Stimulated activated CD8-positive, alpha-beta memory T cell treated with anti-CD3 and anti-CD28 coated beads, Interleukin-15, amount 100 ng/mL, for 24 hours (primary cell): ENCODE measurements at places on chromosomes 2 and 18.

GRCh38 chr2:81077396-81077795 is 772.8 kb upstream of the LRRTM1 start:
- DNase-seq = no peak

DNA sequence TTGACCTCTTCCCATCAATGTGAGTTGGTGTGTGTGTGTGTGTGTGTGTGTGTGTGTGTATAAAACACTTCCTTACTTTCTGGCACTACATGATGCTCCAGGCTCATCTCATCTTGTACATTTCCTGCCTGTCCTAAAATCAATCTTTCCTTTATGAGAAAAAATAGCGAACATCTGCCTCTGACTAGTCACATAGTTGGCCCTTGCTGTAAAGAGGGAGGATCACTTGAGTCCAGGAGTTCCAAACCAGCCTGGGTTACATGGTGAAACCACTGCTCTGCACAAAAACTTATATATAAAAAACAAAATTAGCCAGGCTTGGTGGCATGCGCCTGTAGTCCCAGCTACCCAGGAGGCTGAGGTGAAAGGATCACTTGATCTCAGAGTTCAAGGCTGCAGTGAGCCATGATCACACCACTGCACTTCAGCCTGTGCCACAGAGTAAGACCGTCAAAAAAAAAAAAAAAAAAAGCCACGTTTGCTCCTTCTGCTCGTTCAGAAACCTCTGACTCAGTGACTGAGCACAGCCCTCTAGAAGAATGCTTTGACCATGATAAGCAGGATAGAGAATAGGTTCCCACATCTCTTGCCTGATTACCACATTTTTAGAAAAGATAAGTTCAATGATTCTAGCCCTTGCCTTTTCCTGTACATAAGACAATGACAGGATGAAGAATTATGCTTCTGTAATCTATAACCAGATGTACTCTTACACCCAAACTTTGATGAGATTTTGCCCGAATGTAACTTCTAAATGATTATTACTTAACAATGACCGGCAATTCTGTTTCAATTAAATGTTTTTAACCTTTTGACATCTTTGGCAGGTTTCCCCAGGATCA is 45.2 kb upstream of the ST3GAL5 start:
- no peak for DNase-seq

DNA sequence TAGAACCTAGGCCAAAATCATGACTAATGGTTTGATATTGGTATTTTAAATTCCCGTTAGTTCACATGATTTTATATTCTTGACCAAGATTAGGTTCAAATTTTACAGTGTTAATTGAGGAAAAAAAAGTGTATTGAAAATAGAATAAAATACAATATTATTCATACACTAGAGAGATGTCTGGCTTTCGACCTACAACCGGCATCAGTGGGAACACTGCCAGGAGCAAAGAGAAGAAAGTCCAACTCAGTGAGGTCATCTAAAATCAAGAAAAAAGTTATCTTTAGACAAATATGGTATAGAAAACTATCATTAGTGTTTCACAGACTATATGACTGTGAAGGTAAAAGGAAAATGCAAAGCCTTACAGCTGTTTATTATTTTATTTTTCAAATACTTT is 81.5 kb downstream of the PIGN start:
- DNase-seq = no peak

DNA sequence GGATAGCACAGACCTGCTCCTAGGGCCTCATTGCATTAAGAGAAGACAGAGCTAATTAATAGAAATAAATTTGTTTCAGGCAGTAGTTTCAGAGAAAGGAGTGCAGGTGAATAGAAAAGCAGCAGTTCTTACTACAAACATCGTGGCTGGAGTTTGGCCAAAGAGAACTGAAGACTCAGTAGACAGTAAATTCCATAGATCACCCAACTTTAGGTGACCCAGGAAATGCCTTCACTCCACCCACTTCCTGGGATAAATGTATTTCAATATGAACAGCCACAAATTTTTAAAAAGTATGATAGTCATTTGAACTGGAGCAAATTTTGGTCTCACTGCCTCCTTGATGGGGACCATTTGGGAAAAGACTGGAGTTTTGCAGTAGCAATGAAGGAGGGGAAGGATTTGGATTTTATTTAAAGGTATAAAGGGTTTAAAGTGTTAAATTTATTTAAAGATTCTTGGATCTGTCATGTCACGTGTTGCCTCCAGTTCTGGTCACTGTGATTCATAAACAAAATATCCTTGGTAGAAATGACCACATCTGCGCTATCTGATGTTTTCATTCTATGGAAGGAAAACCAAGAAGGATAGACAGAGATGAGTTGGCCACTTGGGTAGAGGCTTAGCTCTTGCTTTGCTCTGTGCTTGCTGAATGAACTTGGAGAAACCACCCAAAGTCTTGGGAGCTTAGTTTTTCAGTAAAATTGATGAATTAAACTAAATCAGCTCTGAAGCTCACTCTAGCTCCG is 390.2 kb downstream of the THSD7B start:
- DNase-seq = no peak

DNA sequence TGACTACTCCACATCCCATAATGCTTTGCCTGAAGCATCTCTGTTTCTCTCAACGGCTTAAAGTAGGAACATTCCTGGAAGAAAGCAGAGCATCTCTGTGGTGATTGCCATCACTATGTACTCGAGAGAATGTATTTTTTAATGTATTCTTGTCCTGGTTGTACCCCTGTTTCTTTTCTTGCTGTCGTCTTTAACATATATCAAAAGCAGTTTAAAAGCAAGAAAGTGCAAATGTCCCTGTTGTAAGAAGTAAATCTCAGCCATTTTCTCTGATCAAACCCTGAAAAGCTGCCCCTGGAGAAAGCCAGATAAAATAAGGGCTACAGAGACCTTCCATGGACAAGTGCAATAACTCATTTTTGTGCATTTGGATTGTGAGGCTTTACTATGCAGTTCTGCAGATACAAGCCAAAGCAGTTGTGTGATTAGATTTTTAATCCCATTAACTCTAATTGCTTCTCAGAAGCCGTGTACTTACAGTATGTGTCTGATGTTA is 70.8 kb downstream of the XIRP2 start:
- no peak for DNase-seq
